Right cardiac atrium (tissue), 5 donors: ENCODE measurements at places on chromosomes 5 and 9. TPM values are rescaled to one million over a fixed set of nuclear protein-coding genes. Genes with fewer than 3 reads are reported as not detected.

The S100Z gene
- total RNA-seq = not detected

- DNase-seq = no peak
These were observed 21.8 kb upstream of the MSH3 start for GRCh38 chr5:80632700-80633099.

The PCDHB9 gene
- 2.4 TPM for total RNA-seq

The HRH2 gene
- total RNA-seq = 31.2 TPM

DNA sequence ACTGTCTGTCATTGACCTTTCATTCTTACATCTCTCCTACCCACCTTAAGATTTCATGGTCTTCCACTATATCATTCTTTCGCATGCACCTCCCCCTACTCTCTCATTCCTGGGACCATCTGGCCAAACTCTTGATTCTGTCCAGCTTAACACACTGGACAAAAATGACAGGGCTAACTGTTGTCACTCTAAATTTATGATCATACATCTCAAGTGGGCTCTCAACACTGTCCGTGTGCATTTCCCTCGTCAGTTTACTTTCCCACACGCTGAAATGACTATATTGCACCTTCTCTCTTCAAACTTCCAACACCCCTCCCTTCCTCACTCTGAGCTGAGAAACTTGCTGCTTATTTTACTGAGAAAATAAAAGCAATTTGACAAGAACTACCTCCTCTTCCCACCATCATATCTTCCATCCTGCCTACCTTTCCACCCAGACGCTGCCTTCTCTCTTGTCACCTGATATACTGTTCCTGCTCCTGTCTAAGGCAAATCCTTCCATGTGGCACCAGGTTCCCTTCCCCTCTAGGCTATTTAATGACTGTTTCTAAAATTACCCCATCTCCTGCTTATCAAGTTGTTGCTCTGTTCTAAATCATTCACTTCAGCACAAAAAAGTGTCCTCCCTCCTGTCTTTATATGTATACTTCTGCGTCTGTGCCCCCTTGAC lies 8.1 kb upstream of the KLF9 start:
- DNase-seq = no peak

GRCh38 chr5:6190838-6191237 lies 187.5 kb downstream of the MED10 start:
- DNase-seq = no peak

GRCh38 chr9:131318231-131319085 lies 28.9 kb downstream of the PLPP7 start:
- DNase-seq = peak; percentile 39

The PRR16 gene
- 6.9 TPM for total RNA-seq

The ANKRD55 gene
- total RNA-seq = 0.21 TPM

The NR4A3 gene
- 7.7 TPM for total RNA-seq

The ADGRV1 gene
- 1.1 TPM for total RNA-seq
